Left lung (tissue), 14 donors: ENCODE measurements at places on chromosomes 3 and 15.

DNA sequence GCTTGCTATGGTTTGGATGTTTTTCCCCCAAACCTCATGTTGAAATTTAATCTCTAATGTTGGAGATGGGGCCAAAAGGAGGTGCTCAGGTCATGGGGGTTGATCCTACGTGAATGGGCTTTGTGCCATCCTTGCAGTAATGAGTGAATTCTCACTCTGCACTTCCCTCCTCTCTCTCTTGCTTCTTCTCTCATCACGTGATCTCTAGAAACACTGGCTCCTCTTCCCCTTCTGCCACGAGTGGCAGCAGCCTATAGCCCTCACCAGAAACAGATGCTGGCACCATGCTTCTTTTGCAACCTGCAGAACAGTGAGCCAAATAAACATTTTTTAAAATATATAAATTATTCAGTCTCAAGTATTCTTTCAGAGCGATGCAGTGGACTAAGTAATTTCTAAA, 13.3 kb upstream of the PLSCR1 start:
- no peak for DNase-seq
- H3K27me3 ChIP-seq, result no peaks in the 10 kb centered on the region
- H3K4me3 ChIP-seq, result no peak overlapping the region
- peaks cover 13% of the 10 kb centered on the region for H3K4me1 ChIP-seq
- no peak overlapping the region for H3K27ac ChIP-seq

DNA sequence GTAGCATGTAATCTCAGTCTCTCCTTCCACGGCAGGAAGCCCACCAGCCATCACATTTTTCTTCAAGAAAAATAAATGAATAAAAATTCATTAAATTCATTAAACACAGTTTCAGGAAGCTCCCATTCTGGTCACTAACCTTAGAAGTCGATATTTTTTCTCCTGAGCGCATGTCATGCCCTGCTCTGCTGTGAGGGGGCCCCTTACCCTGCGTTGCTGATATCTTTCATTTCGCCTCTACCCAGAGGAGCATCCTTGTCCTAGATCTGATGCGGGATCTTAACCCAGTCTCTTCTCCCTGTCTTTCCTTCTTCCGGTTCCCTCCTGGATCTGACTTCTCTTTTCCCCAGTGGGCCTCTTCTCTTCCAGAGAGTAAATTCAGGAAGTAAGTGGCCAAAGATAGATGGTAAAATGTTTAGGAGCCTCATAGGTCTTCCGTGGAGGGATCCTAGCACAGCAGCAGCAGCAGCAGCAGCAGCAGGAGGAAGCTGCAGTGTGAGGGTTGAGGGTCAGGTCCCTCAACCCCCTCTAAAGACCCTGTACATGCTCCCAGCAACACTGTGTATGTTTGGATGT, 1.4 kb upstream of the ILDR1 start:
- DNase-seq, result no peak
- H3K4me3 ChIP-seq, result no peak overlapping the region
- H3K27ac ChIP-seq, result no peak overlapping the region
- peaks cover 27% of the 10 kb centered on the region for H3K27me3 ChIP-seq
- no peaks in the 10 kb centered on the region for H3K36me3 ChIP-seq

GRCh38 chr3:37653466-37653865, 208.2 kb upstream of the CTDSPL start:
- H3K27ac ChIP-seq, result no peak overlapping the region
- H3K4me1 ChIP-seq, result no peaks in the 10 kb centered on the region
- no peaks in the 10 kb centered on the region for H3K27me3 ChIP-seq
- no peak for DNase-seq
- no peak overlapping the region for H3K4me3 ChIP-seq

DNA sequence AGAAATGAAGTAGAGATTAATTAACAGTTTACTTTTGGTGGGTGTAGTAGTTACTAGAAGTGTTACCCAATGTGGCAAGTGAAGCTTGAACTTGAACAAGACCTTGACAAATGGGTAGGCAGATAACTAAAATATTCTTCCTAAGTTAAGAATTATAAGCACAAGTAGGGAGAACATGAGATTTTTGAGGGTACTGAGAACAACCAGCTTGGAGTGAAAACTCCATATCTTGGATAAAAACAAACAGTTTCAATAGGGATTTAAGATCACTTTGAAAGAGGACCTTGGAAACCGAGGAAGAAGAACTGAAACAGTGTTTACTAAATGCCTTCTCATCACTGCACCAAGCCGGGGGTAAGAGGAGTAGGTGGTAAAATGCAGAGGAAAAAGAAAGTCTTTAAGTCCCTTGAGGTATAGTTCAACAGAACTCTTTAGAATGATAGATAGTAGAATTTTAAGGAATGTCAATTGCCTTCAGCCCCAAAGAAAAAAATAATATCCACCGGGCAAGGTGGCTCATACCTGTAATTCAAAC, 496.7 kb downstream of the NAALADL2 start:
- H3K36me3 ChIP-seq, result no peaks in the 10 kb centered on the region
- DNase-seq, result no peak
- H3K4me1 ChIP-seq, result no peaks in the 10 kb centered on the region

GRCh38 chr15:67977414-67978089, 76.6 kb upstream of the PIAS1 start:
- H3K4me3 ChIP-seq, result no peak overlapping the region
- H3K27me3 ChIP-seq, result no peaks in the 10 kb centered on the region
- no peaks in the 10 kb centered on the region for H3K4me1 ChIP-seq
- H3K36me3 ChIP-seq, result no peaks in the 10 kb centered on the region
- DNase-seq, result no peak

GRCh38 chr3:126607214-126607908, 47.6 kb downstream of the TXNRD3 start:
- no peaks in the 10 kb centered on the region for H3K36me3 ChIP-seq
- no peaks in the 10 kb centered on the region for H3K27me3 ChIP-seq
- no peaks in the 10 kb centered on the region for H3K4me1 ChIP-seq
- DNase-seq, result no peak
- no peak overlapping the region for H3K4me3 ChIP-seq
- H3K27ac ChIP-seq, result no peak overlapping the region

DNA sequence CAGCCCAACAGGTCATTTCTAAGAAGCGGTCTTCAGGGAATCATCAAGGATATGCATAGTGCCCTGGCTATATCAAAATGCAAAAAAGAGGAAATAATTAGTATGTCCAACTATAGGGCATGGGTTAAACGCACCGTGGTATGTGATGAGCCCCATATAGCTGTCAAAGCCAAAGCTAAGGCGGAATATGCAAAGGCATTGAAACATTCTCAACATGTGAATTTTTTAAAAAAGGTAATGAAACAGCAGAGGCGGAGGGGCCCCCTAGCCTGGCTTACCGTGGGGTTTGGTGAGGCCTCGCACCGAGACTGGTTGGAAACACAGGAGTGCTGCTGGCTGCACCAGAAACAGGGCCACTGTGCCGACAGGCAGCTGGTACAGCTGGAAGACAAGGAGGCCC, 23.2 kb downstream of the PLXND1 start:
- no peak overlapping the region for H3K27ac ChIP-seq
- H3K36me3 ChIP-seq, result peaks cover 67% of the 10 kb centered on the region
- peaks cover 24% of the 10 kb centered on the region for H3K4me1 ChIP-seq
